Activated CD4-positive, alpha-beta memory T cell treated with anti-CD3 and anti-CD28 coated beads for 36 hours (primary cell): ENCODE measurements at places on chromosomes 7 and 10. TPM values are rescaled to one million over a fixed set of nuclear protein-coding genes. Genes with fewer than 3 reads are reported as not detected.

Gene TMEM209
- total RNA-seq = 35.9 TPM

Gene LIPN
- not detected for total RNA-seq

Gene NPC1L1
- not detected for total RNA-seq

Gene TRIM74
- 1.1 TPM for total RNA-seq

Gene CHAT
- total RNA-seq = not detected

Gene MSS51
- 2.1 TPM for total RNA-seq

Gene SLC18A3
- not detected for total RNA-seq

Gene GBX1
- not detected for total RNA-seq

Gene CTAGE4
- total RNA-seq = 3.6 TPM
